ENCODE measurements at places on chromosomes 1 and 21.

GRCh38 chr1:167763525-167764220 lies 41.9 kb downstream of the MPZL1 start:
- DNase-seq, result peak; percentile 19

DNA sequence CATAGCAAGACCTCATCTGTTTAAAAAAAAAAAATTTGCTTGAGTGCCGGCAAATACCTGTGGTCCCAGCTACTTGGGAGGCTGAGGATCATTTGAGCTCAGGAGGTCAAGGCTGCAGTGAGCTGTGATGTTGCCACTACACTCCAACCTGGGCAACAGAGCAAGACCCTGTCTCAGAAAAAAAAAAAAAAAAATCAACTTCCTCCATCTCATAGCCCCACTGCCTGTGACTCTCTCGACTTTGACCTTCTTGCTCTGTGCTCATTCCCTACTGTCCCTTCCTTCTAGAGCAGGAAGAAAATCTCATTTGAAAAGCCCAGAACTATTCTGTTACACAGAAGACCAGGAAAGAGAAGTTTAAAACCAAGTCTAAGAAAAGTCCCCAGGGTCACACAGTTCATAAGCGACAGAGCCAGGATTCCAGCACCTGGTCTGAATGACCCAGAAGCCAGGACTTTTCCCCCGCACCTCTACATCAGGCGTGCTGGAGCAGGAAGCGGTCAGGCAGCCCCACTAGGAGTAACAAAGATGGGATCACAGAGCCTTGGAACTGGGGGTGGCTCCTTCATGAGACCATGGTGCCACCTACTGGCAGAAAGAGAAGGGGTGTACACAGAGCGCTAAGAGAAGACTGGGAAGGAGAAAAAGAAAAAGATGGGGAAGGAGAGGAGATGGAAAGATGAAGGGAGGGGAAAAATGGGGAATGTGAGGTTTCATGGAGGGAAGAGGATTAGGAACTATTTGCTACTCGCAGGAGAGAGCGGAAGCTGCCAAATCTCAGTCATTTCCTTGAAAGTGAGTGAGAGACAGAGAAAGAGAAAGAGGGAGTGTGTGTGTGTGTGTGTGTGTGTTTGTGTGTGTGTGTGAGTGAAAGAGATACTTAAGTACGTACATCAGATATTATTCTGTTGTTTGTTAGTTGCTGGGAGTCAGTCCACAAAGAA lies 3.1 kb upstream of the P3R3URF start:
- DNase-seq, result peak; percentile 80

- DNase-seq, result no peak
Measured at GRCh38 chr1:89743788-89744187, 77.0 kb upstream of the LRRC8D start.

DNA sequence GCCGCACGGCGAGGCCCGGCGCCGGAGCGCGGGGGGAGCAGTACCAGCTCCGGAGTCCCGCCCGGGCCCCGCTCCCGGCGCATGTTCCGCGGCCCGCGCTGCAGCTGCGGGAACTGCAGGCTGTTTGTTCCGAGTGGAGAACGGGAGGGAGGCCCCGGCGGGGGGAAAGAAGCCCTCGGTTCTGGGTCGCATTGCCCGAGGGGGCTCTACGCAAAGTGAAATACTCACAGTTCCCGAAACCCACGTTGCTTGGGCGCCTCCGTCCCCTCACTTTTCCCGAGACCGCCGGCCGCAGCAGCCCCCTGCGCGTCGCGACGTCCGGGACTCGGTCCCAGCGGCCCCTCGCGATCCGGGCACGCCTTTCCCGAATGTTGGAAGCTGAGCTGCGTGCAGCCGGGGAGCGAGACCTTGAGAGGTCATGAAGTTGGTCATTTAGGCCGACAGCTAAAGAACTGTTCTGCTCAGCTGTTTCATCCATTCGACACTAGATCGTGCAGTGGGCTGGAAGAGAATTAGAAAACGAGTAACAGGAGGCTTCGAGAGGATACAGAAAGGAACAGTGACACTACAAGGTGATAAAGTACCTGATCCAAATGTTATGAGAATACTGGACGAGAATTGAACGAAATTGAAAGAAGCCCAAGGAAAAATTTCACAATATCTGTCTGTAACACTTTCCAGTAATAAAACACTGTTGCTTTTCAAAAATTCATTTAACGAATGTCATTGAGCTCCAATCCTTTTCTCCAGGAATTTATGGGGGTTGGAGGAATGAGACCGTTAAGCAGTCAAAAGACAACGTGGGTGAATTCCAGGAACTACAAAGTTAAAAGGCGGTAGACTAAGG lies 657 bp upstream of the LIN9 start:
- no peak for DNase-seq

DNA sequence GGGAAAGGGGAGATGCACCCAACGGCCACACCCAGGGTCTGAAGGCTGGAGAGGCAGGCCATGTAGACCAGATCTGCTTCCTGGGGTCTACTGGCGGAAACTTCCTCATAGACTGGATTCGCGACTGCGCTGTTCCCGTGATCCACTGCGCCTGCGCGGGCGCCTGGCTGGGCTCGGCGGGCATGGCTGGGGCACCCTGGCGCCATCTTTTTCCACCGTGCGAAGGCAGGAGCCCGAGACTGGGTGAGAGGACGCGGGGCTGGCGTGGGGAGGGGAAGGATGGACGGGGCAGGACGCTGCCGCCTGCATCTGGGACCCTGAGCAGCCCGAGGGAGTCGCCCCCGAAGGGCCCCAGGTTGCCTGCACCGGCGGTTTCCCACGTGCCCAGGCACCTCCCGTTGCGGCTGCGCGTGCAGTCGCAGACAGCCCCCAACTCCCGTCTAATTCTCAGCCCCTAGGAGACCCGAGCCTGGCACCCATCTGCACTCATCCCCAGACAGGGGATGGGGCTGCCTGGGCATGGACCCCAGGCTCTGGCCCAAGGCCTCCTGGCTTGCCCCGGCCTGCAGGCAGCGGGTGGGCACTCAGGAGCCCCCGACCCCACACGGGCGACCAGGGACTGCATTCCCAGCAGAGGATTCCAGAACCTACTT lies 12.4 kb upstream of the FAM3B start:
- DNase-seq, result no peak

- no peak for DNase-seq
Measured at GRCh38 chr1:65554829-65555228, 134.4 kb downstream of the LEPR start.

GRCh38 chr1:219858980-219859379 lies 69.4 kb downstream of the SLC30A10 start:
- DNase-seq, result no peak

DNA sequence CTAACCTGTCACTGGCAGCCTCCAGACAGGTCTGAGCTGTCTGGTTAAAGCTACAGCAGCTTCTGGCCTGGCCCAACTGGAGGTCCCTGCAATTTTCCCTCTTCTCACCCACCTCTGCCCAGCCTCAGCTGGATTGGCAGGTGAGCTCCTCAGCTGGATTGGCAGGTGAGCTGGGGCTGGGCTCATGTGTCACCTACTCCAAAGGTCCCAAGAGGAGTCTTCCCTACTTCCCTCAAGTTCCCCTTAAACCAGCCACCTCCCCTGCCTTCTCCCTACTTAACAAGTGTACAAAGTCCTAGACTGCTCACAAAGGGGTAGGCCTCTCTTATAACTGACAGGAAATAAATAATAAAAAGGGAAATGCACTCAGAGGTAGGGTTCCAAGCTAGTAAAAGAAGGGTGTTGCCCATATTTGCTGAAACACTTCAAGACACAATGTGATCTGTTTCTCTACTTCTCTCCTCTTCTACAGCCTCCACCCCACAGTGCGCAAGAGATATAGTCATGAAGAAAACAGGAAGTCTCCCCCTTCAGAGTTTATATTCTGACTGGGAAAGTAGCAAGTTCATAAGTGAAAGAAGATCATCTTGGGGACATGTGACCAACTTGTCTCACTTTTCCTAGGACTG lies at the start of gene GPA33:
Gene GPA33, minus strand, starts transcription at position 64 of the 629 bp plus-strand sequence. CDS start 90 bp downstream, outside the sequence.
- no peak for DNase-seq

DNA sequence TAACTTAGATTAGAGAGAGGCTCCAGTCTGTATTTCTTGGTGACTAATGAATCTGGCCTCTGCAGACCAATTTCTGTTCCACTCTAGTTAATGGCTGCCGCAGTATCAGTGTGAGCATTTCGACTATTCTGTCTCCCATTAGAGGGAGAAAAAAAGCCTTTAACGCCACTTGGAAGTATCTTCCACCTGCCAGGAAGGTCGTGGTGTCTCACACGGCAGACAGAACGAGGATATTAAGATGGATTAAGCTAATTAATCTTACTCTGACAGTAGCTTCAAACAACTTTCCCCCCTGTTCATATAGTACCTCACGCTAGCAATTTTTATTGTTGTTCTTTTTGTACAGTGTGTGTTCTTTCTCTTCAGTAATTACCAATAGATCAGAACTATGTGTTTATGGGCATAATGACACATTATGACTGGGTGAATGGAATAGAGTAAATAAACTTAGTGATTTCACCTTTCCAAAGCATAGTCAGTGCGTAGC lies 153.8 kb downstream of the ADGRL2 start:
- no peak for DNase-seq

GRCh38 chr1:234214129-234214910 lies 158.9 kb upstream of the COA6 start:
- no peak for DNase-seq

GRCh38 chr1:18631496-18632217 lies 1.0 kb downstream of the PAX7 start:
- no peak for DNase-seq

DNA sequence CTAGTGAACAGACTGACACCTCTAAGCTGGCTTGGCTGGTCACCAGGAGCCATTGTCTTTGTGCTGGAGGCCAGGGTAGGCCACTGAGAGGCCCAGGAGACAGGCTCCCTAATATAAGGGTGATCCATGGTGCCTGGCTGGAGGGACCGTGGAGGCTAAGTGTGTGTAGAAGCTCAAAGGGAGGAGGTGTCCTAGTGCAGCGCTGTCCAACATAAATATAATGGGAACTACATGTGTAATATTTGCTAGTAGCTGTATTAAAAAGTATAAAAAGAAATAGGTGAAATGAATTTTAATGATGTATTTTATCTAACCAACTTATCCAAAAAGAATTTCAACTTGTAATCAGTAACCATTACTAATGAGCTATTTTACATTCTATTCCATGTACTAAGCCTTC lies 35.0 kb downstream of the SOX13 start:
- DNase-seq, result no peak

GRCh38 chr1:41599912-41600311 lies 115.4 kb upstream of the EDN2 start:
- no peak for DNase-seq

GRCh38 chr1:89757532-89757931 lies 63.3 kb upstream of the LRRC8D start:
- no peak for DNase-seq

DNA sequence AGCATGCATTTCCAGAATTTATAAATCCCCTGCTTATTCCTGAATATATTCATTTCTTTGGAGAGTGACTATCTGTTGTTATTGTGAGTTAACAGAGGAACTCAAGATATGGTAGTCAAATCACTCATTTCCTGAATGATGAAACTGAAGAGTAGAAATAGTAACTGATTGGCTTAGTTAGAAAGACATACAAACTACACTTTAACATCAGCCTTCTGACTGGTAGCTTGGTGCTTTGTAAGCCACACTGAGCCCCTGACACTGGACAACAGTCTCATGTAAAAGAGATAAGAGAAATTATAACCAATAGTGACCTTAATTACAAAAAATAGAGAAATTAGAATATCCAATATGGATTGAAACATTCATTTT lies 4.8 kb downstream of the GBP7 start:
- DNase-seq, result no peak

DNA sequence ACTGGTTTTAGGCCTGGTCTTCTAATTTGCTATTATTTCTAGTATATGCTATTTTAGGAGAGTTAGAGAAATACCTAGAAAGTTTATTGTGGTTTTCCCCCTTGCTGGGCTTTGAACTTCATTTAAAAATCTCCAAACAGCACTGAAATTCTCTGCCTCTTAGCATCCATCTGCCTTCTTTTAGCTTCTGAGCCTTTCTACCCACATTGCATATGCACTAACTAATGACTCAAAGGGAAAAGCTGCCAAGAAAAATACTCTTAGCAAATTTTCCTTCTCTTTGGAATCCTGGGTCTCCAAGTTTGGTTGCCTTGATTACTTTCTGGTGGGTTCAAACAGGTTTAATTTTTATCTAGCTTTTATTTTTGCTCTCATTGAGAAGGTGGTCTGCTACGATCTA lies 408.4 kb upstream of the PTBP2 start:
- DNase-seq, result peak; percentile 89

DNA sequence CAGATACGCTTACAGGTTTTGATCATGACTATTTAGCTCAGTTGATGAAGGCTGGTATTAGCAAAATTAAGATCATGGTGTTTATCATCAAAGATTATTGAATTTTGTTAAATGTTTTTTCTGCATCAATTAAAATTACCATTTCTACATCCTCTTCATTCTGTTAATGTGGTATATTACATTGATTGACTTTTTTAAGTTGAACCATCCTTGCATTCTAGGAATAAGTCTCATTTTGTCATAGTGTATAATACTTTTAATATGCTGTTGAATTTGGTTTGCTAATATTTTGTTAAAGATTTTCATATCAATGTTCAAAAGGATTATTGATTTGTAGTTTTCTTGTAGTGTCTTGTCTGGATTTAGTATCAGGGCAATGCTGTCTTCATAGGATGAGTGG lies 142.4 kb downstream of the LYPLAL1 start:
- DNase-seq, result no peak

DNA sequence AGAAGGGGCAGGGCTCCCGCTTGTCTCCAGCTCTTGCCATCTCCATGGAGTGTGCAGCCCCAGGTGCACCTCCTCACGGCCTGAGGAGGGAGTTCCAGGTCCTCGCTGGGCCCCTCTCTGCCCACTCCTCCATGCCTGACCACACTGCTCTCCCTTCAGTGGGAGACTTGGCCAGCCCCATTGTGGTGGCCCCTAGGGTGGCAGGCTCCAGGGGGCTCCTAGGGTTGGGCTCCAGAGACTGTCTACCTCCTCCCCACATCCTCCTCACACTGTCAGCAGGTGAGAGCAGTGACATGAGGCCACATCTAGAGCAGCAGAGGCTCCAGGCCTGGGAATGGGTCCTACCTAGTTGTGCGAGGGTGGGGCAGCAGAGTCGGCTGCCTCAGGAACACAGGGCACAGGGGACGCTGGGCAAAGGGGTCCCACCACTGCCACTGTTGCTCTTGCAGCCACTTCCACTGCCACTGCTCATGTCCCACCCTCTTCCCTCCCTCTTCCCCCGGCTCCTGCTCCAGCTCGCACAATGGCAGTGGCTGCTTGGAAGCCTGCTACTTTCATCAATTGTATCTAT lies 514.8 kb downstream of the MRPL39 start:
- DNase-seq, result no peak

GRCh38 chr1:6111571-6111970 lies 65.9 kb downstream of the KCNAB2 start:
- no peak for DNase-seq

DNA sequence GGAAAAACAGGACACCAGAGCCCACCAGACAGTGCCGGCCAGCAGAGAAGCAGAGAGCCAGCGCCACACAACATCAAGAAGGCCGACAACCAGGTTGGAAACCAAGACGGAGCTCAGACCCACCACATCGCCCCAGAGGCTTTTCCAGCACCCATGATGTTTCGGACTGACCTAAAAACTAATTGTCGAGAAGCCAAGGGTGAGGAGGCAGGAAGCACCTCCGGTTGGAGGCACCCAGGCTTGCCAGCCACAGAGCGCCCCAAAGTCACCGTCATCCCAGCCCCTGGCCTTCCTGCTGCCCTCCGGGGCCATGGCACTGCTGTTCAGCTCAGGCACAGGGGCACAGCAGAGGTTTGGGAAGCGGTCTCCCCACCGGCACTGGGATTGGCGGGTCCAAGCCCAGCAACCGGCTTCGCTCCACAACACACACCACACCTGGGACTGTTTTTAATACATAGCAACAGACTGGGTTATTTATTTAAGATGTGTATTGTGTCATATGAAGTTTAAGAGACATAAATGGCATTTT lies 67.2 kb downstream of the SLC37A1 start:
- no peak for DNase-seq

- no peak for DNase-seq
Measured at GRCh38 chr1:179155615-179156014, 73.7 kb downstream of the TOR3A start.
